ENCODE measurements at places on chromosomes 12 and 14.

- DNase-seq, result no peak
Measured at GRCh38 chr12:131202592-131203378, 249.1 kb downstream of the ADGRD1 start.

DNA sequence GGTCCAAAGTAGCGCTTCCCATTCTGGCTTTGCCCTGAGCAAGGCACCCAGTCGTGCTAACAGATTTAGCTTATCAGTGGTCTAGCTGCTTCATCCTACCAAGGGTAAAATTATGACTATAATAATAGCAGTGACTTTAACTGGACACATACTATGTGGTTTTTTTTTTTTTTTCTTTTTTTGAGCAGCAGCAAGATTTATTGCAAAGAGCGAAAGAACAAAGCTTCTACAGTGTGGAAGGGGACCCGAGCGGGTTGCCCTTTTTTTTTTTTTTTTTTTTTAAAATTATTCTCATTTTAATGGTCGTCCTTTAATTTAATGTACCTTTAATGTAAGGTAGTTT lies 505 bp downstream of the HELB start:
- DNase-seq, result no peak

DNA sequence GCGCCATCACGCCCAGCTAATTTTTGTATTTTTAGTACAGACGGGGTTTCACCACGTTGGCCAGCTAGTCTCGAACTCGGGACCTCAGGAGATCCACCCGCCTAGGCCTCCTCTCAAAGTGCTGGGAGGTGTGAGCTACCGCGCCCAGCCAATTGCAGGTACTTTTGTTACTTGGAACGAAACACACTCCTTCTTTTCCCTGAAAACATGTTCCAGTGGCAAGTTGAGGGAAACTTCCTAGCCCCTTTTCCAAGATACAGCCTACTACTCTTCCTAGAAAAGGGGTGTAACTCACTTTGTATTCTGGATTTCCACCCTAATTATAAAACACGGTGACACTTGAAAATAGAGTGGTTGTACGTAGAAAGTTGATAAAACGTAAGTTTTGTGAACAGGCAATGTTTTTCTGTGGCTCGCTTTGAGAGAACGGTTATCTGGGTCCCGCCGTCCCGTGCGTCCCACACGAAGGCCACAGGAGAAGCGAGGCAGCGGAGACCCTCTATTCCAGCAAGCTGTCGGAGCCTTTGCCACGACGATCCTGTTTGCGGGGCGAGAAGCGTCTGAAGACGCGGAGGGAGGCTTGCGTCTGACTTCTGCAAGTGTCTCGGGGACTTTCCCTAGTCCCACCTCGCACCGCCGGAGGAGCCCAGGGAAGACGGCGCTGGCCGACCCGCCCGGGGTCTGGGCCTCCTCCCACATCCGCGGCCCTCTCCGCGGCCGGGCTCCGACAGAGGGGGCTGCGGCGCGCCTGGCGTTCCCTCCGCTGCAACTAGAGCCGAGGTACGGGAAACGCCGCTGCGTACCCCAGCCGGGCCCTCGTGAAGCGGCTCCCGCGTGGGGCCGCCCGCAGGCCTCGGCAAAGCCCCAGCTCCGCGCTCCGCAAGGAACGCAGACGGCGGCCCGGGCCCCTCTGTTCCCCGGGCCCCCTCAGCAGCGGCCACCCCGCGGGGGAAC lies 745 bp downstream of the CDCA4 start:
- peak; percentile 64 for DNase-seq

DNA sequence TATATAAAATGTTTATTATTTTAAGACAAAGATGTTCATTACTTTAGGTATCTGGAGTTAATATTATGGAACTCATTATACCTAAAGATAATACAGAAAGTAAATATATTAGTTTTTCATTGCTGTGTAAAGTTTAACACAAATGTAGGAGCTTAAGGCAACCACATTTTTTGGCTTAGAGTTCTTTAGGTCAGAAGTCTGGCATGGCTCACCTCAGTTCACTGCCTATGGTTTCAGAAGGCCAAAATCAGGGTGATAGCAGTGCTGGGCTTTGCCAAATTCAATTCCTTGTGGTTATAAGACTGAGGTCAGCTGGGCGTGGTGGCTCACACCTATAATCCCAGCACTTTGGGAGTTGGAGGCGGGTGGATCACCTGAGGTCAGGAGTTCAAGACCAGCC lies 35.5 kb upstream of the PRPF39 start:
- no peak for DNase-seq

GRCh38 chr12:79900199-79900598 lies 34.7 kb downstream of the PPP1R12A start:
- DNase-seq, result no peak

GRCh38 chr14:68660495-68660894 lies 132.4 kb downstream of the ZFP36L1 start:
- no peak for DNase-seq
